Hepatocyte (in vitro differentiated cells): ENCODE measurements at places on chromosomes 16 and 17. TPM values are rescaled to one million over a fixed set of nuclear protein-coding genes. Genes with fewer than 3 reads are reported as not detected.
A peak's percentile ranks its signal among the peaks of the same experiment; 100 is the strongest.

Gene C16orf74
- total RNA-seq = 1.4 and 5.3 TPM in 2 replicates

DNA sequence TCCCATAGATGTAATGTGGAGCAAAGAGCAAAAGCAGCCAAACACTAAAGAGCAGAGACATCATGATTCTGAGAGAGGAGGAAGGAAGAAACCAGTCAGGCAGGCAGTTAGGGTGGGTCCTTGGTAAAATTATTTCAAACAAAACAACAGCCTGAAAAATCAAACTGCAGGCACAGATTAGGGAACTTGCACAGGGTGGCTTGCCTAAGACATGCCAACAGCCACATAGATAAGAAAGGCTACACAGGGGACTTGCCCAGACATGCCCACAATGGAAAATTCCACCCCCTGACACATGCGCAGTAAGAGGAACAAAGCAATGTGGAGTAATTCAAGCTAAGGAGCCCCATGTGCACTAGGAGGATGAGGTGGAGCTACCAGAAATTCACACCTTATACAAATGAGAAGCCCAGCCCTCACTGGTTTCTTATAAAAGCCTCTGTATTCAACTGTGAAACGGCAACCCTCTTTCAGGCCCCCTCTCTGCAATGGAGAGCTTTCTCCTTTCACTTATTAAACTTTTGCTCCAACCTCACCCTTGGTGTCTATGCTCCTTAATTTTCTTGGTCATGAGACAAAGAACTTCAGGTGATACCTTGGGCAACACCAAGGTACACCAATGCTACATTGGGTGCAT, 7.3 kb upstream of the GAS7 start:
- DNase-seq = no peak

DNA sequence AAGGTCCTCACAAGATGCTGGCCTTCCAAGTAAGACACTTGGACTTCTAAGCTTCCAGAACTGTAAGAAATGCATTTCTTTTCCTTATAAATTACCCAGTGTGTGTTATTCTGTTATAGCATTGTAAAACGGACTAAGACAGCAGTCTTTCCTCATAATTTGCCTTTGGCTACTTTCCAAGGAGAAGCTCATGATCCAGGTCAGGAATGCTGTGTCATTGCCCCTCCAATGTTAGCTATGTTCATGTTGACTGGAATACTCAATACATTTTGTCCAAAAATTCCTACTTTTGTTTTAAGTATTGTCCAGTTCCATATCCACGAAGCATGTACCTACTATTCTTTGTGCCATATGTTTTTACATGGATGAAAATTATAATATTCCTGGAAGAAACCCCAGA, 234.6 kb downstream of the HS3ST3A1 start:
- DNase-seq = no peak

Gene IKZF3
- under 0.01 TPM in 1 of 2 replicates, not detected in the other for total RNA-seq

Gene CLEC18A
- 1.3 and 1.9 TPM in 2 replicates for total RNA-seq

DNA sequence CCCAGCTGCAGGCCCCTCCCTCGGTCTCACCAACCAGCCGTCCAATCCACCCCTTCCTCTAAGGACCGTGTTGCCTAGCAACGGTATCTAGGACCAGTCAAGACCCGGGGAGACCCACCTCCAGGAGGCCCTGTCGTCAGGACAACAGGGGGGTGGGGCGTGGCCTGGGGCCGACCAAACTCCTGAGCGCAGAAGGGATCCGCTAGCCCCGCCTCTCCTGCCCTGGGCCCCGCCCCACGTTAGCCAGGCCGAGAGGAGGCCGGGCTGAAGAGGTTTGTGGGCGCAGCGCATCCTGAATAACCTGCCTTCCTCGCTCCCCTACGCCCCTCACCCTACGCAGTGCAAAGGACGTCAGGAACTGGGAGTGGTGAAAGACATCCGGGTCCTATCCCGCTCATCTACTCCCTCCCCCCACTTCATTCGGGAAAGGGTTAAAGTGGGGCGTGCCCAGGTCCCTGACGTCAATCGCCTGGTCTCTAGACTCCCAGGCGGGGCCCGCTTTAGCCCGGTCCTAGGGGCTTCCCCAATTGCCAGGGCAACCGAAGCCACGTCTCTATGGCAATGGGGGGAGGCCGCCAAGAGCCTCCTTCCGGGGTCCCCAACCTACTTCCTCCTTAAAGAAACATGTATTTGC, 14.7 kb downstream of the DLG4 start:
- peak; percentile 91 for DNase-seq

Gene SOST
- total RNA-seq = not detected in 2 replicates

GRCh38 chr17:13415871-13416416, 185.8 kb downstream of the HS3ST3A1 start:
- DNase-seq = peak; percentile 86

Gene NUPR1
- total RNA-seq = 18.0 and 18.3 TPM in 2 replicates

Gene RASD1
- total RNA-seq = 23.5 and 24.0 TPM in 2 replicates

GRCh38 chr17:787641-788221, 5.6 kb downstream of the MRM3 start:
- no peak for DNase-seq

DNA sequence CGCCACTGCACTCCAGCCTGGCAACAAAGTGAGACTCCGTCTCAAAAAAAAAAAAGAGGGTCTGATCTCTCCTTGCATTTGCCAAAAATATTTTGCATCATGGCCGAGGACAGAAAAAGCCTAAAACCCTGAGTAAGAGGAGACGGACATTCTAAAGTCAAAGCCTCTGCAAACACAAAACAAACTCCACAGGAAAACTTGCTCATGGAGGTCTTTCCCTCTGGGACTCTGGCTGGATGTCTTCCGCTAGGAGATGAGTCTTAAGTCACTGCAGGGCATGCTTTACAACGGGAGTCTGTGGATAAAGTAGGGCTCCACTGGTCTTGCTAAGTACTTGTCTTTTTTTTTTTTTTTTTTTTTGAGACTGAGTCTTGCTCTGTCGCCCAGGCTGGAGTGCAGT, 74.0 kb downstream of the MRM3 start:
- DNase-seq = no peak

Gene DPEP3
- not detected in 2 replicates for total RNA-seq

DNA sequence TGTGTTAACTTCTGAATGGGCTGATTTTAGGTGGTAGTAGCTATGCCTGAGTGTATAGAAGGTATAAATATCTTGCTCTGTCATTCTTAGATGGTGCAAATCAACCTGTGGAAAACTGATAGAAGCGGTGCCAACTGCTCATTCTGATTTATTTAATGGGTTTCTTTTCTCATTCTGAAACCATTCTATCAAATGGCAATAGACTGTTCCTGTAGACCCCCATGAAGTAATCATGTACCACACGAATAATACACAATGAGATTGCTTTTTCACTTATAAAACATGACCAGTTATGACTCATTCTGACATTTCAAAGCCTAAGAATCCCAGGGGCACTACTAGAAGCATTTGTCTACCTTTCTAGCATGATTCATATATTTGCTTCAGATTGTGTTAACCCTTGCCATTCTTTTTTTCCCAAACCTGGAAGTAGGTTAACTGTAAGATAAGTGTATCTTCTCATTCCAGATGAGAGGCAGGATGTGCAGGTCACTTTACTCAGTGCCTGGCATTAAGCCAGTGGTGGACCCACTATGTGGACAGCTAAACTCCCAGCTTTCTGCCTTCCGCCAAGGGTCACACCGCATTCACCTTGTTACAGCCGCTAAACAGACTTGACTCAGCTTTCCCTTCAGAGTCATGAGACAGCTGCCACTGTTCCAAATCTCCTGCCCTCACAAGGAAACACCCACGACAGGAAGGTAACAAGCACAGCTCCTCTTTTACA, 16.4 kb upstream of the SLC16A11 start:
- DNase-seq = no peak

Gene KRT32
- total RNA-seq = not detected in 2 replicates

DNA sequence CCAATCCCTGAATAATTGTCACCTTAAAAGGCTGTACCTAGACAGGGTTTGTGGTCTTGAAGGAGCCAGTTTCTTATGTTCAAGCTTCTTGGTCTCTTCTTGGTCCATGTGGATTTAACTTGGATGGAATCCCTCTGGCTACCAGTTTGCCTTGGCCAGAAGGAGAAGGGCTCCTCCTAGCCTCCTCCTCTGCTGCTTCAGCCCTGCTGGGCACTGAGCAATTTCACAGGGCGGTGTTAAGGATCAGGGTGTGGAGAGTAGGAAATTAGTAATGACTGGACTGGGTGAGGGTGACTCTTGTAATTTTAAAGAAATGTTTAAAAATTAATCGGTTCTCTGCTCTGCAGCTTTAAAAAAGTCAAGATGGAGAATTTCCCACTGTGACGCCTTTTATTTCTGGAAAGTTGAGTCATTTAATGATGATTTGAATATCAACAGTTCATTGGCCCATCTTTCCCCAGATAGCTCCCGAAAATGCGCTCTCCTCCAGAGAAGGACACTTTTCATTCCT, 96.4 kb downstream of the MSI2 start:
- DNase-seq = no peak

DNA sequence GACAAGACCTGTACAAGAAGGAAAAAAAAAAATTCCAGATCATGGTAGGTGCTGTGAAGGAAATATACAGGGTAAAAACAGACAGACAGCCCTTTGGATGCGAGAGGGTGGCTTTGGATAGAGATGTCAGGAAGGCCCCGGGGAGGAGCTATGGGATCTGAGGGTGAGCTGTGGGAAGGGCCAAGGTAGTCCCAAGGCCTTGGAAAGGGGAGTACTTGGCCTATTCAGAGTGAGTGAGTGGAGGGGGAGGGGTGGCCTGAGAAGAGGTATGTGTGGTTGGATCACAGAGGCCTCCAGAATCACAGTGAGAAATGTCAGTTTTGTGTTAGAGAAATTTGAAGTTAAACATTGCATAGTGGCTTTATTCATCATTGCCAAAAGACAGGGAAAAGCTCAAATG, 31.2 kb upstream of the AKTIP start:
- no peak for DNase-seq

DNA sequence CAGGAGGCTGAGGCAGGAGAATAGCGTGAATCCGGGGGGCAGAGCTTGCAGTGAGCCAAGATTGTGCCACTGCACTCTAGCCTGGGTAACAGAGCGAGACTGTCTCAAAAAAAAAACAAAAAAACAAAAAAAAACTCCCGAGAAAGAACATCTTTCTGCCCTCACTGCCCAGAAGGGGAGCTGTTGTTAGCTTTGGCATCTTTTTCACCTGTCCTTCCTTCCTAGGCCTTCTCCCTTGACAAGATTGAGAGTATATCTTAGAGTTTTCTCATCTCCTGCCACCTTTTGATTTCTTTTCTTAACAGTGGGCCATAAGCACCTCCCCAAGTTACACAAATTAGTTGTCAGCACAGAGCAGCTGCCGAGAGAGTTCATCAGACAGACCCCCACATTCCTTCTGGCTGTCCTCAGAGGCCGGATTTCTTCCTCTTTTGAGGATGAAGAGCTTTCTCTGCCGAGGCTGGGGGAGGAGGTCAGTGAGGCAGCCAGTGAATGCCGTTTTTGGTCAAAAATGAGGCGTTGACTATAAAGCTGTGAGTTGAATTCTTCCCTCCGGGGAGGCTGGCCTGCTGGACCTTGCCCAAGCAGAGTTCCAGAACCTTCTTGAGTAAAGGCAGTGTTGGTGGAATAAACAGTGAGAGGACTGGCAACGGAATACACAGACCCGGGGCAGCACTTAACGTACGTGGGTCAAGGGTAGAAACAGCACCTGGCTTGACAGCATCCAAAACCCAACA, 127.0 kb downstream of the ABCC6 start:
- no peak for DNase-seq

- peak; percentile 80 for DNase-seq
Observed at GRCh38 chr17:78144147-78144719, 2.0 kb upstream of the C17orf99 start.

Gene CA5A
- total RNA-seq = 1.7 and 1.9 TPM in 2 replicates

Gene TOM1L1
- 46.2 and 56.0 TPM in 2 replicates for total RNA-seq

Gene KRT17
- total RNA-seq = 41.5 and 59.5 TPM in 2 replicates

GRCh38 chr16:59370717-59371116, 636.6 kb upstream of the GOT2 start:
- no peak for DNase-seq

Gene NPIPB13
- 2.4 and 3.5 TPM in 2 replicates for total RNA-seq

GRCh38 chr16:68343137-68343536, 32.3 kb downstream of the PRMT7 start:
- DNase-seq = no peak

- no peak for DNase-seq
Observed at GRCh38 chr17:14019186-14019956, 49.9 kb upstream of the COX10 start.

DNA sequence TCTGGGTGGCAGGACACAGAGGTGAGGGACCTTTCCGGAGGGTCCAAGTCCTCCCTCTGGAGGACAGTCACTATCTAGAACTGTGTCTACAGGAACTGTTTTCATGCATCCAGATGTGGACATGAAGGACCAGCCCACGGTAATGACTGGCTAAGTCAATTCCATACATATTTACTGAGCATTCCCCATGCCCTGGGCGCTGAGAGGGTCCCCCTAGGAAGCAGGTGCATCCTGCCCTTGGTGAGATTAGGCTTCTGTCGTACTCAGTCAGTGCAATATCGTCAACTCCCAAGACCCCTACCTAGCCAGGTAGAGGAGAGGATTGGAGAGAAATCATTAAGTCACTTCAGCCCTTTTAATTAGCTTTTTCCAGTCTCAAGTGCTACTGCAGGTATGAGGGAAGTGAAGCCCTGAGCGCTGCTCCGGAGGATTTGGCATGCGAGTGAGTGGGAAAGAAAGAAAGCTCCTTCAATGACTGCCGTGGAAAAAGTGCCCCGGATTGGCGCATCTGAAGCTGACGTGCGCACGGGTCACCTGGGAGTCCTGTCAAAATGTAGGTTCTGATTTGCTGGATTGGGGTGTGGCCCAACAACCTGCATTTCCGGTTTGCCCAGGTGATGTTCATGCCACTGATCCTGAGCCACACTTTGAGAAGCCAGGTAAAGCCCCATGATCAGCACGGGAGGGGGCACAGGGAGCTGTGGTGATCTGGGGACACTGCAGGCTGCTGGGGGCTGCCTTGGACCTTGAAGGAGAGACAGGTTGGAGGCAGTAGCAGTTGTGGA, 367.4 kb upstream of the TNRC6C start:
- no peak for DNase-seq

DNA sequence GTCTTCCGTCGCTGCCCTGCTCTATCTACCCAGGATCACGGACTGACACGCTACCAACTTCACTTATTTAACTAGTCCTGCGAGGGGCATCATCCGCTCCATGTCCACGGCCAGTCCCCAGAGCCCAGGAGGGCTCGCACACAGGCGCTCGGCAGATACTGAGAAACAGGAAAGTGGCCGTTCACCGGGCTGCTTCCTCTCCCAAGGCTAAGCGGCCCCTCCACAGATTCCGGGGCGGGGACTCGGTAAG, 388 bp downstream of the OXLD1 start:
- DNase-seq = no peak

DNA sequence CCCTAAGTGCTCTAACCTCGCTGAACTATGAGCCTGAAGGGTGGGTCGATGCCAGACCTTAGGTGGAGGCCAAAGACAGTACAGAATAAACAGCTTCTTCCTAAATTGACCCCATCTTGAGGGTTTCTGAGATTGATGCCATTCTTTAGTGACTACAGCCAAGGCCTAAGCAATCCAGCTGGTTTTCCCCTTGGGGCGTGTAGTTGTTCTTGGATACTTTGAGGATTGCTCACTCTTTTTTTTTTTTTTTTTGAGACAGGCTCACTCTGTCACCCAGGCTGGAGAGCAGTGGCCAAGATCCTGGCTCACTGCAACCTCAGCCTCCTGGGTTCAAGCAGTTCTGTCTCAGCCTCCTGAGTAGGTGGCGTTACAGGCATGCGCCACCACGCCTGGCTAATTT, 2.0 kb downstream of the OVCA2 start:
- no peak for DNase-seq

GRCh38 chr16:54929090-54930004, 1.3 kb upstream of the IRX5 start:
- DNase-seq = peak; percentile 100
